ENCODE measurements at places on chromosomes 7 and 10.

GRCh38 chr7:30589111-30589510 lies 5.6 kb upstream of the GARS1 start:
- DNase-seq, result no peak

DNA sequence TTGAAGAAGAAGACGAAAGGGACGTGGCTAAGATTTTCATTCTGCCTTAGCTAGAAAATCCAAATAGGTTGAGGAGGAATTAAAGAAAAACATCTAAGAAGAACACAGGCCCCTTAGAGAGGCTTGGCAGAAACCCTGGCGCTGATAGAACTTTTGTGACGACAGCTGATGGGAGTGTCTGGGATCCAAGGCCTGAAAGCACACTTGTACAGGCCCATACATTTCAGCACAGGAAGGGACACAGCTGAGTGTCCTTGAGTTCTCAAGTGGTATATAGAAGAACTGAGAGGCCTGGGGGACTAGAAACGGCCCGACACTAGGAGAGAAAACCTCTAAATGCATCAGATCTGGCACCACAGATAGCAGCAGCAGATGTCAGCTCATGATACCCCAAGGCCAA lies 39.5 kb downstream of the PRPS1L1 start:
- DNase-seq, result no peak

DNA sequence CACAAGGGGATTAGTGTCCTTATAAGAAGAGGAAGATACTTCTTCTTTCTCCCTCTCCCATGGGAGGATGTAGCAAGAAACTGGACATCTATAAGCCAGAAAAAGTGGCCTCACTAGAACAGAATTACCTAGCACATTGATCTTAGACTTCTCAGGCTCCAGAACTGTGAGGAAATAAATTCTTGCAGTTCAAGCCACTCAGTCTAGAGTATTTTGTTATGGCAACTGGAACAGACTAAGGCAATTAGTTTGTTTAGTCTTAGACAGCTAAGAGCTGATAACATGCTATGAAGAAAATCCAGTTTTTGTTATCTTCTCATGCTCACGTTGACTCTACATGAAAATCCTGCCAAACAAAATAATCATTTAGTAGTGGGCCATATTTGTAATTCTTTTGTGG lies 627.6 kb upstream of the PHF14 start:
- no peak for DNase-seq

- DNase-seq, result no peak
These were observed 165.3 kb downstream of the TRIL start for GRCh38 chr7:28792858-28793257.

DNA sequence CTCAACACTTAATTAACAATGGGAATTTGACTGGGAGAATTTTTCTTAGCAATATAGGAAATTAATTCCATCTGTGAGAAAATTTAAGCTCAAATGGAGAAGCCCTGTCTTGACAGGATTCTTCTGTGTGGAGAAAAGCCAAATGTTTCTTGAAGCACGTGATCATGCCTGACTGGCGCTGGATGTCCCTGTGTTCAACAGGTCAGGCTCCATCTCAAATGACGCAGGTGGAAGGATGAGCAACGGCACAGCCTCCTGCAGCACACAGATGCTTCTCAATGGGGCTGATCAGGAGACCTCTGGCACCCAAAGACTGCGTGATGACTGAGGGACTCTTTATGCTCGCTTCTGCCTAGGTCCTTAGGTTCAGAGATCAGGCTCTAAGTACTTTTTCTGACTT lies 143.8 kb downstream of the RSU1 start:
- DNase-seq, result no peak
